Memory B cell (primary cell): ENCODE measurements at places on chromosomes 4 and X.

- no peak for DNase-seq
Measured at GRCh38 chr4:38157592-38157991, 197.4 kb downstream of the PTTG2 start.

GRCh38 chrX:153417637-153418036, 6.4 kb downstream of the ZFP92 start:
- no peak for DNase-seq

- DNase-seq: no peak
Measured at GRCh38 chr4:893995-894705, 38.0 kb downstream of the GAK start.

- no peak for DNase-seq
Measured at GRCh38 chr4:47104986-47105385, 73.6 kb downstream of the GABRB1 start.

DNA sequence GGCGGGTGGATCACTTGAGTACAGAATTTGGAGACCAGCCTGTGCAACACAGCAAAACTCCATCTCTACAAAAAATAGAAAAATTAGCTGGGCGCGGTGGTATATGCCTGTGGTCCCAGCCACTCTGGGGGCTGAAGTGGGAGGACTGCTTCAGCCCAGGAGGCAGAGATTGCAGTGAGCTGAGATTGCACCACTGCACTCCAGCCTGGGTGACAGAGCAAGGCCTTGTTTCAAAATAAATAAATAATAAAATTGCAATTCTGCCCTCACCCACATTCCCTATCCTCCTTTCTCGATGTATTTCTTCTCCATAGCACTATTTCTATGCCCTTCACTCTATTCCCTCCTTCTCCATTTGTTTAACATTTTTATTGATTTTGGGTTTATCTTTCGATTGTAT, 8.7 kb upstream of the SLAIN2 start:
- DNase-seq: no peak

GRCh38 chr4:110808351-110808878, 185.5 kb upstream of the PITX2 start:
- no peak for DNase-seq

DNA sequence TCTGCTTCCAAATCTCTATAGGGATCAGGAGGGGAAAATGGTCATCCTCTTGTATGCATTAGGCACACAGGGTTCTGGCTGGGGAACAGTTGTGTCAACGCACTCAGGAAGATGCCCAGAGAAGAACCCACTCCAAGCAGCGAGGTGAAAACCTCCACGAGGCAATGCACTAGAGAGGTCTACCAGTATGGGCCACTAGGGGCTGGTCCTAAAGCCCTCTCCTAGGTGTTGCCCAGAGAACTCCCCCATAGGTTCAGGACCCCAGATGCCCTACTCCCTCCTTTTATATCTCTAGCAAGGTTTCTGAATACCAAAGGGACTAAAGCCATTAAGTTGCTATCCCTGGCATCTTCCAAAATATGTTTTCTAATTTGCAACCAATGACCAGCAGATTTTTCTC, 142.7 kb upstream of the NLGN4X start:
- DNase-seq: no peak

GRCh38 chr4:73456177-73457022, 20.4 kb downstream of the AFP start:
- no peak for DNase-seq

DNA sequence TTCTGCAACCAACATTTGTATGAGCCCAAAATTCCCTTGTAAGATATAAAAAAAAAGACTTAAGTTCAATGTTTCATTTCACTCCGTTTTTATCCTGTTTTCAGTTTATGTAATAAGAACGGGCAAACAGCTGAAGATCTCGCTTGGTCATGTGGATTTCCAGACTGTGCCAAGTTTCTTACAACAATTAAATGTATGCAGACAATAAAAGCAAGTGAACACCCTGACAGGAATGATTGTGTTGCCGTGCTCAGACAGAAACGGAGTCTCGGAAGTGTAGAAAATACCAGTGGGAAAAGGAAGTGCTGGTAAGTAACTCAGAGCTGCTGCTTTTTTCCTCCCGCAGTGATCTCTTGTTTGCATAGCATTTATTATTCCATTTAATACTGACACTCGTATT, 2.8 kb downstream of the ANKRD37 start:
- no peak for DNase-seq

GRCh38 chr4:159562366-159562765, 459.5 kb downstream of the RAPGEF2 start:
- DNase-seq: no peak

- no peak for DNase-seq
Measured at GRCh38 chr4:182254026-182254780, 11.0 kb downstream of the TENM3 start.

DNA sequence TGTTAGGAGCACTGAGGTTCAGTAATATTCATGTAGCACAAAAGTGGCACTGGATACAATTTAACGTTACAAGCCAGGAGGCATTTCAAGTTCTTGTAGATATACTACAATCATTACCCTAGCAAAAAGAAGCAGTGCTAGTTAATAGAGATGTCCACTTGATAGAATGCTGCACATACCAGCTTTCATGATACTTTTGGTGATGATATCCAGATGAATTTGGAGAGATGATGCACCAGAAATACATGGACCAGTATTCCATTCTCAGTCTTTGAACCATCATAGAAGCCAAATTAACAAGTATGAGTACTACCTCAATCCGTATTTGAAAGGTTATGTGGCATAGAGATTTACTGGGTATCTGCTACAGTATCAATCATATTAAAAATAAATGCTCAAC, 421.0 kb upstream of the MAGEB18 start:
- no peak for DNase-seq

DNA sequence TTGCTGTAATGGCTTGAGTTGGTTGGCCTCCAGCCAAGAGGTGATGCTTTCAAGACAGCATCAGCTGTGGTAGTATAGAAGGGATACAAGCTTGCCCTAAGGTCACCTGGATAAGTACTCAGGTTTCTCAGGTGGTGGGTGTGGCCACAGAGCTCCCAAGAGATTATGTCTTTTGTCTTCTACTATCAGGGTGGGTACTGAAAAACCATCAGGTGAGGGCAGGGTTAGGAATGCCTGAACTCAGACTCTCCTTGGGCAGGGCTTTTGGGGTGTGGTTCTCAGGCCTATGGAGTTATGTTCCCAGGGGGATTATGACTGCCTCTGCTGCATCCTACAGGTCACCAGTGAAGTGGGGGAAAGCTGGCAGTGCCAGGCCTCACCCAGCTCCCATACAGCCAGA, 654.6 kb upstream of the GALNT7 start:
- no peak for DNase-seq

DNA sequence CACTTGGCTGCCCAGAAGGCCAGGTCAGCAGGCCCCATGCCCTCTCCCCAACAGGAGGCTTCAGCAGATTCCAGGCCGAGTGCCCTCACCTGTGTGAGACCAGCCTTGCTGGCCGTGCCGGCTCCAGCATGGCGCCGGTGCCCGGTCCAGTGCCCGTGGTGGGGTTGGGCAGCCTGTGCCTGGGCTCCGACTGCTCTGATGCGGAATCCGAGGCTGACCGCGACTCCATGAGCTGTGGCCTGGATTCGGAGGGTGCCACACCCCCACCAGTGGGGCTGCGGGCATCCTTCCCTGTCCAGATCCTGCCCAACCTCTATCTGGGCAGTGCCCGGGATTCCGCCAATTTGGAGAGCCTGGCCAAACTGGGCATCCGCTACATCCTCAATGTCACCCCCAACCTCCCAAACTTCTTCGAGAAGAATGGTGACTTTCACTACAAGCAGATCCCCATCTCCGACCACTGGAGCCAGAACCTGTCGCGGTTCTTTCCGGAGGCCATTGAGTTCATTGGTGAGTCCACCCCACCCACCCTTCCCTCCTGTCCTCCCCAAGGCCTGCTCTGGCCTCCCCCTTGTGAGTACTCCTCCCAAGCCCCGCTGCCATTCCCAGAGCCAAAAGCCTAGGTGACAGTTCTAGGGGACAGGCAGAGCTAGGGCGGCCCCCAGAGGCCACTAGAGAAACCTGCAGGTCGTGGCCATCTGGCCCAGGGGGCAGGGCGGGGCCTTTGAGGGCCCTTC, 2.3 kb downstream of the DUSP9 start:
- DNase-seq: no peak

- DNase-seq: no peak
Measured at GRCh38 chr4:23828020-23828715, 61.7 kb downstream of the PPARGC1A start.

DNA sequence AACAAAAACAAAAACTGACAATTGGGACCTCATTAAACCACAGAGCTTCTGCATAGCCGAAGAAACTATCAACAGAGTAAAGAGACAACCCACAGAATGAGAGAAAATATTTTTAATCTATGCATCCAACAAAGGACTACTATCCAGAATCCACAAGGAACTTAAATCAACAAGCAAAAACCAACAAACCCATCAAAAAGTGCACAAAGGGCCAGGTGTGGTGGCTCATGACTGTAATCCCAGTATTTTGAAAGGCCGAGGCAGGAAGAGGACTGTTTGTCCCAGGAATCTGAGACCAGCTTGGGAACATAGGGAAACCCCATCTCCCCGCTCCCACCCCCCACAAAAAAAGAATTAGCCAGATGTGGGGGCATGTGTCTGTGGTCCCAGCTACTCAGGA, 10.7 kb downstream of the C4orf51 start:
- DNase-seq: no peak

DNA sequence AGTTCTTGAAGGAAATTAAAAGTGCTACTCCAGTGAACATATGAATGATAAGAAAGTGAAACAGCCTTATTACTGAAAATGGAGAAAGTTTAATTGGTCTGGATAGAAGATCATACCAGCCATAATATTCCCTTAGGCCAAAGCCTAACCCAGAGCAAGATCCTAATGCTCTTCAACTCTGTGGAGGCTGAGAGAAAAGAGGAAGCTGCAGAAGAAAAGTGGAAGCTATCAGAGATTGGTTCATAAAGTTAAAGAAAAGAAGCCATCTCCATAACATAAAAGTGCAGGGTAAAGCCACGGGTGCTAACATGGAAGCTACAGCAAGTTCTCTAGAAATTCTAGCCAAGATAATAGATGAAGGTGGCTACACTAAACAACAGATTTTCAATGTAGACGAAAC, 85.5 kb upstream of the ATOH1 start:
- no peak for DNase-seq

- no peak for DNase-seq
Measured at GRCh38 chr4:74613266-74613665, 168.3 kb downstream of the AREG start.

- no peak for DNase-seq
Measured at GRCh38 chr4:167838686-167839085, 253.7 kb upstream of the ANXA10 start.

DNA sequence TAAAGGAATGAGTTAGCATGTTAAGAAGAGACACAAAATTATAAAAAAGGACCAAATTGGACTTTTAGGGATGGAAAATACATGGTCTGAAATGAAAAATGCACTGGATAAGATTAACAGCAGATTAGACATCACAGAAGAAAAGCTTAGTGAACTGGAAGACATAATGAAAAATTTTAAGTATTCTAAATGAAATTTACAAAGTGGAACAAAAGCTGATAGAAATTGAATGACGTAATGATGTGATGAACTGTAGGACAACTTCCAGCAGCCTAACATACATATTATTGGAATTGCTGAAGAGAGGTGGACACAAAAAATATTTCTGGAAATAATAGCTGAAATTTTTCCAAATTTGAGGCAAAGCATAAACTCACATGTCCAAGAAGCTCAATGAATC, 39.6 kb upstream of the GPR173 start:
- no peak for DNase-seq

GRCh38 chr4:114272226-114272625, 292.8 kb upstream of the ARSJ start:
- no peak for DNase-seq

DNA sequence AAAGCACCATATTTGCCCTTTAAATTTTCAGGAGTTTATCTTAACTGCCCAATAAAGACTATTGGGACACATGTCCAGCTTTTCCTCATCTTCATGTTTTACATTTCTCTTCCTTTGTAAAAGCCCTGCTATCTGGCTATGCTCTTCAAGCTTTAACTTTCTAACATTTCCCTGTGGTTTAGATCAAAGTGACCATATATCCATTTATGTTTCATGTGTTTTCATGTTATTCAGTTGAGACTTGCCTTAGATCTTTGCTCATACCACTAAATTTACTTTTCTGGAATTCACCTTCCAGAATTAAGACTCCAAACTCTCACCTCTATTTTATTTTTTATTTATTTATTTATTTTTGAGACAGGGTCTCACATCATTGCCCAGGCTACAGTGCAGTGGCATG, 78.5 kb downstream of the EFHC2 start:
- no peak for DNase-seq

GRCh38 chr4:13920111-13920875, 292.8 kb upstream of the BOD1L1 start:
- DNase-seq: no peak

GRCh38 chrX:96722781-96723180, 38.1 kb downstream of the DIAPH2 start:
- no peak for DNase-seq

- DNase-seq: no peak
Measured at GRCh38 chrX:77426811-77427210, 20.4 kb upstream of the FGF16 start.

DNA sequence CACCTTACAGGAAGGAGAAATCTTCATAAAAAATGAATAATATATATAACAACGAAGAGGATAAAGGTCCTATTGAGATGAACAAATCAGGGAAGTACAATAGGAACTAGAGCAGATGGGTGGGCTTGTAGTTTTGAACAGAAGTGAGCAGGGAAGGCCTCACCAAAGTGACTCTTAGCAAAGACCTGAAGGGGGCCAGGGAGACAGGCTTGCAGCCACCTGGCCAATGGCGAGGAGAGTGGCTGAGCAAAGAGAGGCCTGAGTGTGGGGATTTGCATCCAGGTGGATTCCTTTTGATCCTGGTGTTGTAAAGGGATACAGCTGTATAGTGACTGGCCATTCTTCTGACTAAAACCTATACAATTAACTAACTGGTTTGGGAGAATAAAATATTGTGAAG, 354.1 kb downstream of the CAMK2D start:
- no peak for DNase-seq

GRCh38 chrX:7546551-7547080, 296.4 kb upstream of the VCX start:
- no peak for DNase-seq

GRCh38 chrX:41824551-41824950, 98.8 kb downstream of the CASK start:
- no peak for DNase-seq

- no peak for DNase-seq
Measured at GRCh38 chr4:125526420-125526819, 211.7 kb downstream of the FAT4 start.
